ENCODE measurements at places on chromosomes 6 and 20. TPM values are rescaled to one million over a fixed set of nuclear protein-coding genes. Genes with fewer than 3 reads are reported as not detected.

DNA sequence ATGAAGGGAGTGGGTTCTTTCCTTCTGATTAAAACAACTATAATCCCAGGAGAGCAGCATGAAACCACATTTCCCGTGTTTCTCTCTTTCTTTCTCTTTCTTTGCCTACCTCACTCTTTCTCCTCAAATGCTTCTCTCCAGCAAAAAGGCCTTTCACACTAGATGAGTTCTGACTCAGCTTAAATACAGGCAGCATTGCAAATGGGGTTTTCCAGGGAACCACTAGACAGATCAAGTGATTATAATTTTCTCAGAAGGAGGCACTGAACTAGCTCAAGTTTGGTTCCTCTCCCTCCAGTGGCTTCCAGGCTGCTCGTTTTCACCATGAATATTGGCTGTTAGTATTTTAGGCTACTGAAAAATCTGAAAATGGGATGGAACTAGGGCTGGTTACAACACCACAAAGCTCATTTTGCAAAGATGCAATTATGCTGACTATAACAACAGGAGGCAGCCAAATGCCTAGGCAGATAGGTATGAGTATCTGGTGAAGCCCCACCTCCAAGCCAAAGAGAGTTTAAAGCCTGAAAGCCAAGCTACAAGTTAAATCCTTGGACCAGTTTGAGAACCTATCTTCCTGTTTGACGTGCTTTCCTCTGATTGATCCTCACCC, 260.0 kb downstream of the MMUT start:
- no peak for DNase-seq

CPNE5 gene
- 2.6 TPM for total RNA-seq

DNA sequence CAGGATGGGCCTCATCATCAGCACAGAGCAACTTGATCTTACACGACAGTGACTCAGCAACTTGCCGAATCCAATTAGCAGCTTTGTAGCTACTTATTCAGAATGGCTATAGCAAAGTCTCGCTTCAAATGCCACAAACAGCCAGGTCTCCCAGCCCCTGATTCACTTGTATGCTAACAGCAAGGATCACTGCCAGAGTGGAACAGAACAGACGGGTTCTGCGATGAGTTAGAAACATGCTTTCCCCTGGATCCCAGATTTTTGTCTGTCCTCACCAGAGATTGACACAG, 254.4 kb downstream of the NRN1 start:
- no peak for DNase-seq

- no peak for DNase-seq
Observed at GRCh38 chr6:56168596-56168995, 78.8 kb downstream of the COL21A1 start.

DNA sequence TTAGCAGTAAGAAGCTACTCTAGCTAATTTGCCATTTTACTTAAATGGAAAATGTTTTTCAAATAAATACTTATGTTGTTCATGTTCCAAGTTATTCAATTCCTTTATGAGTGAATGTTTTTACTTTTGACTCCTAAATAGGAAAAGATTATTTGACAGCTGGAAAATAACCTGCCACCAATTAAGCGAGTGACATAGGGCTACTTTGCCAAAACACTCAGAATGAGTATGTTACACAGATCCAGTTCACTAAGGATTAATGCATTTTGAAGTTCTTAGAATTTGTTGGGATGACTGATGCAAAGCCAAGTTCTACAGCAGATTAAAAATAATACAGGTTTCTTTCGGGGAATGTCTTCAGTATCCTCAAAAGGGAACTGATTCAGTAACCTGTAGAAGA, 144.4 kb downstream of the ADGRG6 start:
- no peak for DNase-seq

- DNase-seq, result no peak
Observed at GRCh38 chr20:35150846-35151579, 3.9 kb upstream of the EDEM2 start.

- DNase-seq, result no peak
Observed at GRCh38 chr20:35333606-35334005, 41.4 kb upstream of the FAM83C start.

GRCh38 chr6:110366256-110366655, 8.1 kb upstream of the METTL24 start:
- DNase-seq, result no peak

GRCh38 chr6:154848580-154848979, 115.4 kb downstream of the SCAF8 start:
- no peak for DNase-seq

- DNase-seq, result no peak
Observed at GRCh38 chr6:45665859-45666258, 288.1 kb upstream of the SUPT3H start.

Measured in activated T-cell treated with anti-CD3 and anti-CD28 coated beads, Interleukin-2, amount 50 U/mL, for 72 hours (primary cell).